IPS-NIHi11 (cell line): ENCODE measurements at places on chromosomes 3 and 15.
A peak's percentile ranks its signal among the peaks of the same experiment; 100 is the strongest.

DNA sequence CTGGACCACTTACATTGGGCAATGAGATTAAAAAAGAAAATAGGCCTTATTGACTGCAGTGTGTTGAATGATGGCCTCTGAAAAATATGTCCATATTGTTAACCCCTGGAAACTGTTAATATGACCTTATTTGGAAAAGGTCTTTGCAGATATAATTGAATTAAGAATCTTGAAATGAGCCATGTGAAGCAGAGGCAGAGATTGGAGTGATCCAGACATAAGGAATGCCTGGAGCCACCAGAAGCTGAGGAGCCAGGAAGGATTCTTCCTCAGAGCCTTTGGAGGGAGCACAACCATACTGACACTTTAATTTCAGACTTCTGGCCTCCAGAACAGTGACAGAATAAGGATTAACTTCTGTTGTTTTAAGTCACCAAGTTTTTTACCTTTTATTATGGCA is 510.4 kb upstream of the AGTR1 start:
- DNase-seq: no peak

- no peak for DNase-seq
These were observed 6.2 kb upstream of the TIPARP start for GRCh38 chr3:156668073-156668763.

GRCh38 chr3:111819927-111820326 is 39.1 kb upstream of the PHLDB2 start:
- no peak for DNase-seq

- DNase-seq: no peak
These were observed 8.5 kb downstream of the SPTBN5 start for GRCh38 chr15:41885321-41885720.

DNA sequence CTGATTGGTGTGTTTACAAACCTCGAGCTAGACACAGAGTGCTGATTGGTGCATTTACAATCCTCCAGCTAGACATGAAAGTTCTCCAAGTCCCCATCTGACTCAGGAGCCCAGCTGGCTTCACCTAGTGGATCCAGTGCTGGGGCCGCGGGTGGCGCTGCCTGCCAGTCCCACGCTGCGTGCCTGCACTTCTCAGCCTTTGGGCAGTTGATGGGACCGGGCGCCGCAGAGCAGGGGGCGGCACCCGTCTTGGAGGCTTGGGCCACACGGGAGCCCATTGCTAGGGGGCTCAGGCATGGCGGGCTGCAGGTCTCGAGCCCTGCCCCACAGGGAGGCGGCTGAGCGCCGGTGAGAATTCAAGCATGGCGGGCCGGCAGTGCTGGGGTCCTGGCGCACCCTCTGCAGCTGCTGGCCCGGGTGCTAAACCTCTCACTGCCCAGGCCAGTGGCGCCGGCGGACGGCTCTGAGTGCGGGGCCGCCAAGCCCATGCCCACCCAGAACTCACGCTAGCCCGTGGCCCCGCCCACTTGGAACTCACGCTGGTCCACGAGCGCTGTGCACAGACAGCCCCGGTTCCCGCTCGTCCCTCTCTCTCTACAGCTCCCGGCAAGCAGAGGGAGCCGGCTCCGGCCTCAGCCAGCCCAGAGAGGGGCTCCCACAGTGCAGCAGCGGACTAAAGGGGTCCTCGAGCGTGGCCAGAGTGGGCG is 6.6 kb upstream of the TBL1XR1 start:
- DNase-seq: no peak

GRCh38 chr3:36525115-36525801 is 145.0 kb downstream of the STAC start:
- no peak for DNase-seq

DNA sequence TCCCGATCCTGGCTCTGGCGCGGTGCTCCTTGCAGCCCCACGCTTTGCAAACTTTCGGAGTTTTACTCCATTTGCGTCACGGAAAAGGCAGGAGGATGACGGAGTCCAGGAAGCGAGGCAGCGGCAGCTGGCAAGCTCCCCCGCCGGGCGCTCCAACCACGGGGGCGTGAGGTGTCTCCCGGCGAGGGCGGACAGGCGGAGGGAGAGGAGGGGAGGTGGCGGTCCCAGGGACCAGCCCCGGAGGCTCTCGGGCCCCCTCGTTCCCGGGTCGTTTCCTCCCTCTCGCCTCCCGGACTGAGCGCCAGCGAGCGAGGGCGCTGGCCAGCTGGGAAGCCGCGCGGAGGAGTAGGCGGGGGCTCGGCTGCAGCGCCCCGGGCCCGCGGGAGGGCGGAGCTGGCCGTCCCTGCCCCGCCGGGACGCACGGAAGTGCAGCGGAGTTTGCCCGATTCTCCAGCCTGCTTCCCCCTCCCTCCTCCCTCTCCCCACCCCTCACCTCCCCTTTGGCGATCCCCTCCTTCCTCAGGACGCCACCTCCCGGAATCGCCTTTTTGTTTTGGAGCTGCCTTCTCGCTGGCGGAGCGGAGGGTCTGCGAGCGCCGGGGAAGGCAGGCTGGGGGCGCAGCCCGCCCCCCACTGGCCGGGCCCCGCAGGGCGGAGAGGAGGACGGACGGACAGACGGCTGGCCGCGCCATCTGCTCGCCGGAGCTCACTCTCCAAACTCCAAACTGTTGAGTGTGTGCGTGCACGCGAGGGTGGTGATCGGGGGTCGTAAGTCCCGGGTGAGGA is at the start of gene SNX33:
SNX33 (plus strand) TSS at position 543 of the 786 bp plus-strand sequence. CDS start 1,191 bp downstream, outside the sequence.
- peak; percentile 93 for DNase-seq

GRCh38 chr15:31447931-31448634 is 121.4 kb downstream of the KLF13 start:
- DNase-seq: no peak

- DNase-seq: no peak
These were observed 151.3 kb downstream of the LPP start for GRCh38 chr3:188305220-188305619.

- peak; percentile 31 for DNase-seq
These were observed 1093.6 kb upstream of the ALCAM start for GRCh38 chr3:104273046-104273649.

DNA sequence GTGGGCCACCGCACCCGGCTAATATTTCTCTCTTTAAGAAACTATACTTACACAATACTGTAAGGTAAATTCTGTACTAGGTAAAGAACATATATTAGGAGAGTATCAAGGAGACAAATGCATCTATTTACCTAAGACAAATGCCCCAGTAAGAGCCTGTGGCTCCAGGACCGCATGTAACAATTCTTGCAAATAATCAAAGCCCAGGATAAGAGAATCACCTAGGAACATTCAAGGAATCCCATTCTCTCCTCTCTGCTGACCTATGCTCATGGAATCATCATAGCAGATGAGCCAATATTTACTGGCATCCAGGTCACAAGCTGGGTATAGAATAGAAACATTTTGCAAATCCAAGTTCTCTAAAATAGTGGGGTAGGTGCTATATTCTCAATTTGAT is 347.7 kb downstream of the FOXP1 start:
- DNase-seq: no peak
